Glutamatergic neuron (in vitro differentiated cells): ENCODE measurements at places on chromosomes 3 and 15. TPM values are rescaled to one million over a fixed set of nuclear protein-coding genes. Genes with fewer than 3 reads are reported as not detected.

The SENP8 gene
- total RNA-seq, result 6.3 TPM

The GPR160 gene
- not detected for total RNA-seq

The MGLL gene
- total RNA-seq, result 10.3 TPM

The LRRC31 gene
- not detected for total RNA-seq

The GPR176 gene
- 15.9 TPM for total RNA-seq

The ADAMTSL3 gene
- 0.32 TPM for total RNA-seq

The C2CD4A gene
- total RNA-seq, result 0.20 TPM

The P2RY12 gene
- not detected for total RNA-seq

The IQCF5 gene
- total RNA-seq, result not detected

The THBS1 gene
- total RNA-seq, result 0.83 TPM

The TIGIT gene
- not detected for total RNA-seq

The DZIP3 gene
- 44.3 TPM for total RNA-seq

The FGD5 gene
- total RNA-seq, result 3.1 TPM

The HMCES gene
- total RNA-seq, result 37.7 TPM

The WDR93 gene
- total RNA-seq, result not detected

The UBE2E2 gene
- 40.6 TPM for total RNA-seq

The SPINT1 gene
- 6.0 TPM for total RNA-seq

The FILIP1L gene
- total RNA-seq, result 4.3 TPM

The GP5 gene
- total RNA-seq, result 0.15 TPM

The CKMT1A gene
- total RNA-seq, result 15.7 TPM

The CPN2 gene
- total RNA-seq, result not detected

The KLHL6 gene
- total RNA-seq, result not detected

The NLGN1 gene
- total RNA-seq, result 50.2 TPM

The KIF23 gene
- 5.2 TPM for total RNA-seq

The NPAP1 gene
- total RNA-seq, result 0.07 TPM

The DUSP7 gene
- 9.5 TPM for total RNA-seq

The SCAMP5 gene
- 164 TPM for total RNA-seq

The ZBED2 gene
- not detected for total RNA-seq

The LIPH gene
- not detected for total RNA-seq

The AEN gene
- total RNA-seq, result 15.4 TPM

The CTDSPL gene
- total RNA-seq, result 6.6 TPM

The GNAT1 gene
- not detected for total RNA-seq

The SLCO3A1 gene
- 27.9 TPM for total RNA-seq

The PTH1R gene
- 0.29 TPM for total RNA-seq

The CHRM5 gene
- not detected for total RNA-seq

The AADAC gene
- total RNA-seq, result not detected

The AGBL1 gene
- 0.76 TPM for total RNA-seq

The VGLL3 gene
- total RNA-seq, result 0.15 TPM

The HIGD2B gene
- total RNA-seq, result not detected

The CPB1 gene
- total RNA-seq, result not detected

The CYP8B1 gene
- total RNA-seq, result not detected

The POLQ gene
- 2.4 TPM for total RNA-seq

The INSYN1 gene
- total RNA-seq, result 86.6 TPM

The RYR3 gene
- total RNA-seq, result 7.4 TPM

The MAGI1 gene
- 46.5 TPM for total RNA-seq

The DGKG gene
- 24.1 TPM for total RNA-seq

The CRYGS gene
- total RNA-seq, result 3.7 TPM
